ENCODE measurements at places on chromosomes 1 and 21.

DNA sequence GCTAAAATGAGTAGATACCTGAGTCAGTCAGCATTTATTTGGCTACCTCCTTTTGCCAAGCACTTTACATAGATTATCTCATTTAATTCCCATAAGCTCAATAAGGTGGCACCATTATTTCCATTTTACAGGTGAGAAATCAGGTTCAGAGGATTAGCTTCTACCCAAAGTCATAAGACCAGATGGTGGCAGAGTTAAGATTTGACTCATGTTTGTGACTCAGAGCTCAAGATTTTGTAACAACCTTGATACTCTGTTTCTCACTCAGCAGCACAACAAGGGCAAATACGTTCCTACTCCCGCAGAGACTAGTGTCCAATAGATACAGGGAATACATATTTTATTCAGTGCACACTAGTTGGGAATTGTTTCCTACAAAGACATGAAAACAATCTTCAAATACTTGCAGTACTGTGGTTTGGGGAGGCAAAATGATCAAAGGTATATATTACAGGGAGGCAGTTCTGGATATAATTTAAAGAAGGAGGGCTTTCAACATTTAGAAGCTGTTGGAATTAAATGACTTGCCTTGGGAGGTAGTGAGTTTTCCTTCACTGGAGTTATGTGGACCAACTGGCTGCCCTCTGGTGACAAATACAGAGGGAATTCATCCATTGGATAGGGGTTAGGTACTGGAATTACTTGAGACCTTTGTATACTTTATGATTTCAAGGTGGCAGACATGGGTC is 3.6 kb downstream of the LEPR start:
- no peak for DNase-seq

- no peak for DNase-seq
Measured at GRCh38 chr21:45381036-45381787, 23.8 kb upstream of the COL18A1 start.

DNA sequence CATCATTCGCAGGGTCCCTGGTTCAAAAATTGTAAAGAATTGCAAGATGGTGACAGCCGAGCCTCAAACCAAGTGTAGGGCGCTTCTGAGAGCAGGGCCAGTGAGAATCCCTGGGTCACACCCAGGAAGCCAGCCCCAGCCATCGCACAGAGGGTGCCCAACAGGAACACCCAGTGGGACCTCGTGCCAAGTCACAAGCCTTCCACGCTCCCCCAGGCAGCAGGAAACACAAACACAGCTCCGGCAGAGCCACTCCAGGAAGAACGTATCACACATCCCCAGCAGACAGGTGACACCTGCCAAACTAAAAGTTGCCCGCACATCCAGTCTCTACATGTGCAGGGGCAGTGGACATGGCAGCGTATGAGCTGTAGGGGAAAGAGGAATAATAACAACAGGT is 20.2 kb downstream of the DHRS3 start:
- no peak for DNase-seq

DNA sequence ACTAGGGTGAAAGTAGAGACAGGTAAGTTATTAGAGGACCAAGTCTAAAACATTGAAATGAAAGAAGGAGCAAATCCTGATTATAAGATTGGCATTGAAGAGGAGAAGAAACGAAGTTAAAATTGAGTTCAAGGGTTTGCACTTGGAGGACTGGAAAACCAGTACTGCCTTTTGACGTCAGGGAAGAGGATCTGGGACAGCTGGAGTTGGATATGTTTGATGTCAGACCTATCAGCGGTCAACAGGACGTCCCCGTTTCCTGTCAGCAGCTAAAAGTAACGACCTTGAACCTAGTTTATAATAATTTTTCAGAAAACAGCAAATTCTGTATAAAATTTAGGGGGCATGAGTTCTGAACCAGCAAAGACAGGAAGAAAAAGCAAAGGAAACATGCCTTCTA is 1.2 kb upstream of the NID1 start:
- DNase-seq: no peak

DNA sequence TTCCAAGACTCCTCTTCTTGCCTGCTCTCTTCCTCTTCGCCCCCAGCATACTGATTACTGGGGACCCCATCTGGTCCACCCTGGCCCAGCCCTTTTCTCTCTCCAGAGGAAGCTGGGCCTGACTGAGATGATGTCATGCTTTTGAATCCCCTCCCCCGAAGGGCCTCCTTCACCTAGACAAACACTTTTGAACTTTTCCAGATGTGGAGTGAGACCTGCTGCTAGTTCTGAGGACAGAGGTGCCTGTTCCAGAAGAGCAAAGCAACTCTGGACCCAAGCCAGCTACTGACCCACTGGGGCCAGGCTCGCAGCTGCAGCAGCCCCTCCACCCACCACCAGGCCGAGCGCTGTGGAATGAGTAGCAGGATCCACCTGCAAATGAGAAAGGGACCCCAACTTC is 8.4 kb downstream of the CD34 start:
- DNase-seq: no peak

GRCh38 chr1:244436336-244437085 is 15.2 kb downstream of the ADSS2 start:
- no peak for DNase-seq

DNA sequence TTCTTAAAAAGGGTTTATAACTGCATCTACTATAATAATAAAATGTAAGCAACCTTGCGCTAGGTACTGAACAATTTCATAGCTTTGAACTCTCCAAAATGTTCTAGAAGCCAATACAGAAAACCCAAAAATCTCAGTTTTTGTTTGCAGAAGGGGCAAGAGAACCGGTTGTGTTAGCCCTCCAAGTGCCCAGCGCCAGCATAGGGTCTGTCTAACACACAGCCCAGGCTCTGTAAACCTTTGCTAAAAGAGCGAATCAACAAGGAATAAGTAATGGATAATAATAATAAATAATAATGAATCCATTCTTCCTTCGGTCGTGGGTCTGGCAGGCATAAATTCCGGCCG is 333 bp upstream of the CHAF1B start:
- DNase-seq: no peak

GRCh38 chr1:202002507-202002906 is 7.9 kb upstream of the ELF3 start:
- DNase-seq: no peak

DNA sequence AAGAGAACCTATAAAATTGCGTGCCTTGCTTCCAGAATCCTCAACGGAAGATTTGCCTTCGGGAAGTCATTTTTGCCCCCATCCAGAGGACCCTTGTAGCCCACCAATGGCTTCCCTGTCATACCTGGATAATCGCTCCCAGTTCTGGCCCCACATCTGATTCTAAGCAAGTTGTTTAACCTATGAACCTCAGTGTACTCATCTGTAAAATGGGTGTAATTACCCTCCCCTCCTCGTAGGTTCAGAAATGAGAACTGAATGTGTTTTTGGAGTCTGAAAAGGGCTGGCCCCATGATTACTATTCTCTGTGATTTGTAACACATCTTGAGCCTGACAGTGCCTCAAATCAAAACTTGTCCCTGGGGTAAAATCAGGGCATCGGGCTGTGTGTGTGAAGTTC is 81.6 kb upstream of the TMEM51 start:
- no peak for DNase-seq

DNA sequence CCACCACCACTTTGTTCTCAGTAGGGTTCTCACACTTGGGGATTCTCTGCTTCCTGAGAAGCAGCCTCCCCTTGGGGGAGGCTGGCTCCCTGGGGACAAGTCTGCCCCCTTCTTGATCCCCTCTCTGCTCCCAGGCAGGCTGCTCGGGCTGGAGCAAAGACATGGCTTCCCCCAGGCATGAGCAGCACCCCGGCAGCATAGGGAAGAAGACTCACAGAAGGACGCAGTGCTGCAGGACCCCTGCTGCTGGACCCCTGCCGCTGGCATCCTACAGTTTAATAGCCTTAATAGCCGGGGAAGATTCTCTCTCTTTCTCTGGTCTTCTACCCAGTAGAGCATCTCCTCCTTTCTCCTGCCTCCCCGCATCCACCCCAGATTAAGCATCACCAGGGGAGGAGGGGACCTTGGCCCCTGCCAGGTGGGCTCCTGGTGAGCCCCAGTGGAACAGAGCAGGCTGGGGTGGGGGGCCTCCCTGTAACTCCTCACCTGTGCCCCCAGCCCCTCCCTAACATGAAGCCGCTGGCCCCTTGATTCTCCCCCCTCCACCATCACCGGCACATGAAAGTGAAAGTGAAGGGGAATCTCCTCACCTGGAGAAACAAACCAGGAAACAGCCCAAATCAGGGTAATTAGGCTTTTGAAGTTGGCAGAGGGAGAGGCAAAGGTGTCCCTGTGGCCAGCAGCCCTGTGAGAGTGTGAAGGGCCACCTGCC is 2.5 kb downstream of the WNT3A start:
- DNase-seq: no peak

- no peak for DNase-seq
Measured at GRCh38 chr1:71557138-71557537, 476.3 kb upstream of the ZRANB2 start.

DNA sequence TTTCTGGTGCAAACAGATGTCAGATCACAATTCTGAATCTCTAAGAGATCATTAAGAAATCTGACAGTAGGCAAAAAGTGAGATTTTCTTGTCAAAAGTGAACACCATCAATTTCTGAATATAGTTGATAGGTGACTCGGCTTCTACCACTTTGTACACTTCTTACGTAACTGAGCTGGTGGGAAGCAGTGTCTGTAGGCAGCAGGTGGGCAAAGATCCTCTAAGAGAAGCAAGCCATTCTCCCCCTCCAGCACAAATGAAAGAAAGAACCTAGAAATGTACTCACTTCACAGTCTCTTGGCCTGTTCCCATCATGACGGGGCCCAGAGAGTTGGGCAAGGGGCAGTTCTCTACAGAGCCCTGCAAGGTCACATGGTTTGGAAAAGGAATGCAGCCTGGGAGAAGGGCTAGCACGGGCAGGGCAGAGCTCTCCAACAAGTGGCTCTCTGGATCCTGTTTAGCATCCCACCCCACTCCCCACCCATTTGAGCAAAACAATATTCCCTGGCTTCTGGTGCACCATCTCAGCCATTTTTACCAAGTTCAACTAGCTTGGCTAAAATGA is 412.6 kb downstream of the LTN1 start:
- no peak for DNase-seq

DNA sequence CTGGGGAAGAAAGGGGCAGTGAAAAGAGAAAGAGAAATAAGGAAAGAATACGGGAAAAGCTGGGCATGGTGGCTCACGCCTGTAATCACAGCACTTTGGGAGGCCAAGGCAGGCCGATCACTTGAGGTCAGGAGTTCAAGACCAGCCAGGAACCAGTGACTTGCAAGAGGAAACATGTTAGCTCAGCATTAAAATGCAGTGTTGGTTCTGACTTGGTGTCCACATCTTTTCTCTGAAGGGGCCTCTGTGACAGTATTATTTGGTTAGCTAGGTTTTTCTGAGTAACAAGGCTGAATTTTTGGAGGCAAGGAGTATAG is 26.8 kb downstream of the IER5 start:
- no peak for DNase-seq

DNA sequence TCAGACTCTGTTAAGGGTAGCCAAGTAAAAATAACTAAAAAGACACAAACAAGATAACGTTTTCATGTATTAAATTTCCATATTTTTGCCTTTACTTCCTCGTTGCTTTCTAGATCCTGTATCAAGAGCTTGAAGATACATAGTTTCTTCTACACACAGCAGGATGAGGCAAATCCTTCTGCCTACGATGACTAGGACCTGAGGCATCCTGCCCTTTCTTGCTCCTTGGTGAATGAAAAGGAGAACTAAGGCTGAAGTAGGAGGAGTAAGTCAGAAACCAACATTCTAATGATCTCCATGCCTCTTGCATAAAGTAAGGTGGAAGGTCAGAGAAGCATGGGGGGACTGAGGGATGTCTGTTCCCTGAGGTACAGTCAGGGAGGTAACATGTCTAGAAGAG is 102.6 kb downstream of the GPATCH2 start:
- DNase-seq: no peak

- DNase-seq: no peak
Measured at GRCh38 chr1:27444632-27445031, 45.3 kb downstream of the WASF2 start.

- DNase-seq: no peak
Measured at GRCh38 chr1:210587566-210587965, 258.9 kb downstream of the HHAT start.

- no peak for DNase-seq
Measured at GRCh38 chr1:27632387-27633297, 2.3 kb downstream of the FGR start.

DNA sequence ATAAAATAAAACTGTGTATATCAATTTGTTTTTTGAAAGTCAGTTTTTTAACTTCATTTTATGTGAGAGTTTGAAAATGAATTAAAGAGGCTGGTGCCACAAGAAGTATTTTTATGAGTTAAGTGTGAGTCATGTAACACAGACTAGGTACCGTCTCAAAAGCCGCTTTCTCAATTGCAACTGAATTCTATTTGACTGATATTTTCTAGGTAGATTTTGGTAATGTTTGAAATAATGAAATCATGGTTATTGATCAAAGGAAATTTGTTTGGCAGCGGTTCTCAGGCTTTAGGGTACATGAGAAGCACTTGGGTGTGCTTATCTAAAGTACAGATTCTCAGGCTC is 4.6 kb downstream of the SNX27 start:
- no peak for DNase-seq

- DNase-seq: no peak
Measured at GRCh38 chr1:223176437-223176836, 33.4 kb upstream of the TLR5 start.

DNA sequence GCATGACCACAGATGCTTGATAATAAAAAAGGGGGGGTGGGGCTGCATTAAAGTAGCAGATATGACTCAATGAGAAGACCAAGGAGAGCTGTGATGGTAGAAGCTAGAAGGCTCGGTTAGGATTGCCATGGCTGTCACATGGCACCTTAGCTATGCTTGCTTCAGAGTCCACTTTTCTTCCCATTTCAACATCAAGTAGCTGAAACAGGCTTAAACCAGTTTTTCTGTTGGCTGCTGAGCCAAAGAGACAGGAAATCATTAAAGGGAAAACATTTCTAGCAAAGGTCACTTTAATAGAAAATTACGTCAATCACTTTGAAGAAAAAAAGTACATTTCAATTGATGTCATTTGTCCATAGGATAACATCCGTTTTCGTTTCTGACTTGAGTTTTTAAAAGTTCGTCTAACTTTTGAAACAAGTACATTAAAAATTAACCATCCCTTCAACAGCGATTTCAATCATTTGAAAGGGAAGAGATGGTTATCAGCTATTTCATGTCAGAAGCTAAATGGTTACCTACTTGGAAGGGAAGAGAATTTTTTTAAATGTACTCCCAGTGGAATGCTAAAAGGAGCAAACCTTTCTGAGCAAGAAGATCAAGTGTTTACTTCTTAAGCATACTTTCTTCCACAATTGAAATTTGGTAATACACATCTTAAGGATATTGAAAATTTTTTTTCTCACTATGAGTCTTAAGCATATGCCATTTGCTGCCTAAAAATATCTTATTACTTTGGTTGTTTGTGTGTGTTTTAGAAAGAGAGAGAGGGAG is 488.1 kb upstream of the PRMT6 start:
- DNase-seq: no peak

- DNase-seq: no peak
Measured at GRCh38 chr1:6503884-6504602, 12.6 kb upstream of the PLEKHG5 start.

Measured in activated gamma-delta T cell (primary cell).